Activated T-cell treated with anti-CD3 and anti-CD28 coated beads, Interleukin-2, amount 50 U/mL, for 4 hours (primary cell): ENCODE measurements at places on chromosomes 16 and 17. TPM values are rescaled to one million over a fixed set of nuclear protein-coding genes. Genes with fewer than 3 reads are reported as not detected.
A peak's percentile ranks its signal among the peaks of the same experiment; 100 is the strongest.

- DNase-seq, result no peak
These were observed 435.8 kb downstream of the KCNJ18 start for GRCh38 chr17:22128171-22128570.

GRCh38 chr16:8571061-8571596 is 19.2 kb downstream of the TMEM114 start:
- no peak for DNase-seq

DNA sequence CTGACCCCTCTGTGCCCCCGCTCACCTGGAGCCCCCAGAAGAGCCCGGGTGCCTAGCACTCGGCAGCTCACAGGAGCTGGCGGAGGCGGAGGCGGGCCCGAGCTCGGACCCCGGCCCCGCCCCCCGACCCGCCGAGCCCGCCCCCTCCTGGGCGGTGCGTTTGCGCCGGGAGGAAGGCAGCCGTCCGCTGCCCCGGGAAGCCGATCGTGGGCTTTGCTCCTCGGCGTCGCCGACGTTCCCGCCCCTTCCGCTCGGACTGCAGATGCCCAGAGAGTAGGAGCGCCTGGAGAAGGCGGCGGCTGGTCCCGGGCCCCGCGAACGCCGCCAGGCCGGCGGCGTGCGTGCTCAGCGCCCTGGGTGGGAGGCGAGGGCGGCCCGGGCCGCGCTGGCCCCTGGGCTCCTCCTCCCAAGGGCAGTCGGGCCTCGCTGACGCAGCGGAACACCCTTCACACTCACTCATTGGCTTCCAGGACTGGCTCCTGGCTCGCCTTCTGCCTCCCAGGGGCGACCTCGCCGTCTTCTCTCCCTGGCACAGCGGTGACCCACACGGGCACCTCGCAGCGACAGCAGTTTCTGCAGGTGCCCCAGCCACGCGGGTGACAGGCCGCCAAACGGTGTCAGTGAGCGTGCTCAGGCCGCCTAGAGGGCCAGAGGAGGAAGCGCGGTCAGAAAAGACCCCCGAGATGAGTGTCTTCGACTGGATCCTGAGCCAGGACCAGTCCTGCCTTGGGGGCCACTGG is at the start of gene PLSCR3:
Gene PLSCR3 (minus strand): TSS at position 74 of the 740 bp plus-strand sequence. CDS start 415 bp downstream, outside the sequence.
- peak; percentile 76 for DNase-seq

DNA sequence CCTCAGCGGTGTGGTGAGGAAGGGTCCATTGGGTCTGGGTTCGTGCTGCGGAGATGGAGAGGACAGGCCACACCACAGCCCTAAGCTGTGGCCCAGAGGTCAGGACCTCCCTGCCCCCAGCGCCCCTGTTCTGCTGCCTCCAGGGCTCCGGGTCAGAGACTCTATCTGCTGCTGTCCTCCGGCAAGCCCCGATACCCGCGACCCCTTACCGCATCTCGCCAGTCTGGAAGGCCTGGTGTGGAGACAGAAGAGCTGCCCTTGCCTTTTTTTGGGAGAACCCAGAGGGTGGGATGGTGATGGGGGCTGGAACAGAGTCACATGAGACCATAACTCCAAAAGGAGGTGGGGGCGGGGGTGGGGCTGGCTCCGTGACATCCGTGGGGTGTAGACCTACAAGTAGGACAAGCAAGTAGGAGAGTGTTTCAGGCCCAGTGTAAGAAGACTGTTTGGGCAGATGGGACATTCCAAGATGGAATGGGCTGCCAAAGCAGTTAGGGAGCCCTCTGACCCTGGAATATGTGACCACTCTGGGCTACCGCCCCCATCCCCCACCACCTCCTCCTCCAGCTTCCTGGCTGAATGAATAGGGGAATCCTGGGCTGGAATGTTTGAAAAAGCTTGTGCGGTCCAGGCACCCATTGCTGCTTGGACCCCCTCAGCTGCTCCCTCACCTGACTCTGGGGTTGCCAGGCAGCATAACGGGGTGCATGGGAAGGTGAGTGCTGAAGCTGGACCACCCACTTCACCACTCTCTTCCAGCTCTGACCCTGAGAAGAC is 1.4 kb downstream of the XYLT2 start:
- no peak for DNase-seq

DNA sequence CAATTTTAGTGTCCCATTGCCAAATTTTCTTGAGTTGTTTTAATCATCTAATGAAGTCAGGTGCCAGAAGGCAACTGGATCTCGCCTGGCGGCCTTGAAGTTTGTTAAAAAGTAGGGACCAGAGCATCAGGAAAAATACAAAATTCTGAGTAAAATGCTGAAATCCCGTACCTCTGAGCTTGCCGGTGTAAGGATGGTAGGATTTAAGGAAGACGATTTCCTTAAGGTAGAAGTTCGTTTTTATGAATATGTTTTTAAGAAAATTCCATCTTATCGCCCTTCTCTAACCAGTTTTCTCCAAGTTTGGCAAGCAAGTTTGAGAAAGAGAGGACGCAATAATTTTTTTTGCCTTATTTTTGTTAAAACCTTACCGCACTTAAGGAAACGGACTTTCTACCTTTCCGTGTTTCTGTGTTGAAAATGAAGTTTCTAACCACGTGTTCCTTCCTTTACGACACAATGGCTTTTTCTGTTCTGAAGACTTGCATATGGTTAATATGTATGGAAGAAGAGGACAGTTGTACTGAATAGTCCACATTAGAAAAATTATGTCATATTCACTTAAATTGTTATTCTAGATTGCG is 748 bp downstream of the ATF7IP2 start:
- DNase-seq, result no peak

GRCh38 chr17:69339937-69340336 is 13.0 kb upstream of the ABCA5 start:
- no peak for DNase-seq

GRCh38 chr17:19645734-19646201 is 2.8 kb upstream of the ALDH3A2 start:
- peak; percentile 41 for DNase-seq

GRCh38 chr17:2393174-2393953 is 7.5 kb downstream of the MNT start:
- DNase-seq, result peak; percentile 91

DNA sequence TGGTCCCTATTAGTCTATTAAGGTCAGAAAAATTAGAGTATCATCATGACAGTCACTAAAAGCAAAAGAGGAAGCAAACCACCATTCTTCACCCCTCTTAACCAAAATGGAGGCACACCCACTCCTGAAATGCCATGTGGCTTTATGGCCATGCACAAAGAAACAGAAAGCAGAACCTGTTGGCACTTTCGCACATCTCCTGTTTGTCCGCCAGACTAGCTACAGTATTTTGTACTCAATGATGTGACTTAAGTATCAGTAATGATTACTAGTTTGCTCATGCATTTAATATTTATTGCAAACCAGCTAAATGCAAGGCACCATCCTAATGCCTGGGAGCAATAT is 70.2 kb upstream of the GNAO1 start:
- no peak for DNase-seq

DNA sequence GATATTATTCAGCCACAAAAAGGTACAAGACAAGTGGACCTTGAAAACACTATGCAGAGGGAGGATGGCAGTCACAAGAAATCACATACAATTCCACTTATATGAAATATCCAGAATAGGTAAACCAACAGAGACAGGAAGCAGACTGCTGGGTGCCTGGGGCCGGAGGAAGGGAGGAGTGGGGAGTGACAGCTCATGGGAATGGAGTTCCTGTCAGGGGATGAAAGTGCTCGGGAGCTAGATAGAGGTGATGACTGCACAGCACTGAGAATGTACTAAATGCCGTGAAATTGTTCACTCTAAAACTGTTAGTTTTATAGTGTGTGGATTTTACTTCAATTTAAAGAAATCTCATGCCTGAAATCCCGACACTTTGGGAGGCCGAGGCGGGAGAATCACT is 74.2 kb upstream of the MED9 start:
- no peak for DNase-seq

GRCh38 chr16:57377080-57377841 is 5.0 kb downstream of the CX3CL1 start:
- no peak for DNase-seq

GRCh38 chr17:47843391-47843730 is 2.3 kb upstream of the SCRN2 start:
- no peak for DNase-seq

DNA sequence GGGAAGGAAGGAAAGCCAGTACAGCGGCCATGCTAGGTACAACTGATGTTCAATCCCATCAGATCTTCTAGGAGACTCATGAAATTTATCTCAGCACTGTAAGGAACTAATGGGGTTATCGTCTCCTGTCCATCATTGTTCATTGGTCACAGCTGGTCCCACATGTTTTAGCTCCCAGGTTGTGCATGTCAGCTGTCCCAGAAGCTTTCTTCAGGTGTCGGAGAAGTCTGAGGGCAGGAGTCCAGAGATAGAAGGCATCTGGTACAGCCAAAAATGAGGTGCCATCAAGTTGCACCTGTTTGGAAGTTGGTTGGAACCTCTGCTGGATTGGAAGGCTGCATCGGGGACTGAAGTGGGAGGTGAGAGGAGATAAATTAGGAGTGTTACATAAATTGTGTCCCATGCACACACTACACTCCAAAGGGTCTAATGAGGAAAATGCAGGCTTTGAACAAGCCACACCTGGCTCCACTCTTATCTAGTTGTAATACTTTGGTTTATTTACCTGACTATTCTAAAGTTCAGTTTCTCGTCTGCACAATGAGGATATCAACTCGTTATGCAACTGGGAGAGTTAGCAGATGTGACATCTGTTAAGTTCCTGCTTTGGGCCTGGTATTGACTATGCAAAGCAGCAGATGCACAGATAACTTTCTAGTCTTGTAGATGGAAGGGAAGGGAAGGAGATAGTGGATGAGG is 62.9 kb downstream of the MAP2K6 start:
- DNase-seq, result no peak

DNA sequence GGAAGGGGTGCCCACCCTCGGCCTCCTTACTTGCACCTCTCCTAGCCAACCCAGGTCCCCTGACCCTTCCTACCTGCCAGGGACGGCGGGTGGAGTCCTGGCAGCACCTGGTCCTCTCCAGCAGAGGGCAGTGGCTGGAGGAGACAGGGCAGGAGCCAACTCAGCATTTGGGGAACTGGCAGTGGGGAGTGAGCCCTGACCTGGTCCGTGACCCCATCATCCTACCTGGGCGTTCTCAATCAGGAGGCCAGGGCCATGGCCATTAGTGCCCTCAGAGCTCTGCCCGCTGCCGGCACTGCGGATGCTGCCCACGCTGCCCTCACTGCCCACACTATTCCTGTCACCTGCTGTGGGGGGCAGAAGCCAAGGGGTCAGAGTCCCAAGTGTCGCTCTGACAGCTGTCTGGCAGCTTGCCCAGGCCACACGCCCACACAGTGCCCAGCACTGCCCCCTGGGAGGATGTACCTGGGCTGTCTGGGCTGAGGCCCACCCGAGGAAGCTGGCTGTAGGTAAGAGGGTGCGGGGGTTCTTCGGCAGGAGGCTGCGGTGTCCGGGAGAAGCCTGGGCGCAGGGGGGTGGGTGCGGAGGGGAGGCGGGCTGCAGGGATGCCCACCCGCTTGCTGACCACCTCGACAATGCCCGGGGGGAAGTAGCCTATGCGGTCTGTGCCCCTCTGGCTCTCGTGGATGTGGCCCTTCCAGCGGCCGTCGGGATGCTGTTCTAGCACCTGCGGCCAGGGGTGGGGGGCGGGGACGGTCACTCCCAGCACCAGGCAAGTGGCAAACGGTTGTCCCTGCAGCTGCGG is 10.8 kb downstream of the CASKIN2 start:
- peak; percentile 24 for DNase-seq

DNA sequence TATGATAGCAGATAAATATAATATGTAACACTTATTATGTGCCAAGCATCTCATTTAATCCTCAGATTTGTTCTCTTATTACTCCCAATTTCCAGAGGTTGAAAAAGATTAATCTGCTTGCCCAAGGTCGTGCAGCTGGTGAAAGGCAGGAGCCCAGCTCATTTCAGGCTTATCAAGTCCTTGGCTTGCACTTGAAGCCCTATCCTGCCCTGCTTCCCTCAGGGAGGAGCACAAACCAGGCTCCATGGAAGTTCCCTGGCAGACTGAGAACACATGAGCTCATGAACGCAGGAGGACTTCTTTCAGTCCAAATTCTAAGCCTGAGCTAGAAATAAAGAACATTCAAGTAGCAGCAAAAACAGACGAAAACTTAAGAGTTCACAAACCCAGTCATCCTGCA is 74.8 kb downstream of the USP31 start:
- DNase-seq, result no peak

DNA sequence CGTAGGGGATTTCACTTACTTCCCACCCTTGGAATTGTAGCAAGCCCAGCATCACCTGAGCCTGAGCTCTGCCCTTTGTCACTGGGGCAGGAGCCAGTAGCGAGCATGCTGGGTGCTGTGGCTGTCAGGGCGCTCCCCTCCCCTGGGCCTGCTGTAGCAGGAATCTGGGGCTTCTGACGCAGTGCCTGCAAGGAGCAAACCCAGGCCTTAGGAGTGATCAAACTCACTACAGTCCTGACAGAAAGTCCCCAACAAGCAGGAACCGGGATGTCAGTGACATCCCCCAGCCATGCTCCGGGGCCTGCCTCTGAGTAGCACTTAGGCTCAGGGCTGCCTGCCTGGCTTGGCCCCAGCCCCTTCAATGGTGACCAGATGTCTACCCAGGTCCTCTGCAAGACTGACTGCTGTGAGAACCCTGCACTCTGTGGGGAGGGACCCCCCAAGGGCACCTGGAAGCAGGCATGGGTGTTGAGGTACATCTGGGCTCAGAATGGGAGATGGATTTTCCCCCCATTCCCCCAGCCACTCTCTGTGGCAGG is 23.5 kb downstream of the PLD6 start:
- DNase-seq, result no peak

DNA sequence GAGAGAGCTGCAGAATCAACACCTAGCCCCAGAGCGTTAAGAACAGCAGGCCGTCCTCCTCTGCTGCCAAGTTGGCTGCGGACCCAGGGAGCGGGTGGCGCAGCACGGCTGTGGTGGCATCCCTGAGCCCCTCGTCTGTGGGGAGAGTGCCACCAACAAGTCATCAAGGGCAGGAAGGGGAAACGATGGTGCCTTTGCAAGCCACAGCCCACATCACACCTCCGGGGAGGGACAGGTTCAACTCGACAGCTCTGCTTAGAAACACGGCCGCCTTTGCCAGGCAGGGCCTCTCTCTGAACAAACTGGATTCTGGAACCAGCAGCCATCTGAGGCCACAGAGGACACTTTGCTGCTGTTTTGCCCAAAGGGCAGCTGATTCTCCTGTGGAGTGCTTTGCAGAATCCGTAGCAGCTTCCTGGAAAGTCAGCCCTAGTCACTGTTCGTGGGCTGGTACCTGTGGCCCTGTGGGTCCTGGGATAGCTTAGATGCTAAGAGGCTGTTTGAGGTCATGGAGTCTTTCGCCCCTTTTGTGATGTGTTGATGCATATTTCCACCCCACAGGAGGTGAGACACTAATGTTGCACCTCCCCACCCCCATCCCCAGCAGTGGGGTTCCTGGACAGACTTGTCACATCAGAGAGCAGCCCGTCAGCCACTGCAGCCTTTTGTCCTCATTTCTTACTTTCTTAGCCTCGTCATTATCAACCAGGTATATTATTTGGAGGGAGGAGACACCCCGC is 270.6 kb downstream of the CPPED1 start:
- no peak for DNase-seq

NUPR1 gene
- total RNA-seq, result 0.63 TPM

SLFN12L gene
- total RNA-seq, result 15.1 TPM

PDIA2 gene
- total RNA-seq, result not detected

SULT1A4 gene
- total RNA-seq, result 1.3 TPM

PYY gene
- not detected for total RNA-seq
